ENCODE measurements at places on chromosomes 4 and X.

DNA sequence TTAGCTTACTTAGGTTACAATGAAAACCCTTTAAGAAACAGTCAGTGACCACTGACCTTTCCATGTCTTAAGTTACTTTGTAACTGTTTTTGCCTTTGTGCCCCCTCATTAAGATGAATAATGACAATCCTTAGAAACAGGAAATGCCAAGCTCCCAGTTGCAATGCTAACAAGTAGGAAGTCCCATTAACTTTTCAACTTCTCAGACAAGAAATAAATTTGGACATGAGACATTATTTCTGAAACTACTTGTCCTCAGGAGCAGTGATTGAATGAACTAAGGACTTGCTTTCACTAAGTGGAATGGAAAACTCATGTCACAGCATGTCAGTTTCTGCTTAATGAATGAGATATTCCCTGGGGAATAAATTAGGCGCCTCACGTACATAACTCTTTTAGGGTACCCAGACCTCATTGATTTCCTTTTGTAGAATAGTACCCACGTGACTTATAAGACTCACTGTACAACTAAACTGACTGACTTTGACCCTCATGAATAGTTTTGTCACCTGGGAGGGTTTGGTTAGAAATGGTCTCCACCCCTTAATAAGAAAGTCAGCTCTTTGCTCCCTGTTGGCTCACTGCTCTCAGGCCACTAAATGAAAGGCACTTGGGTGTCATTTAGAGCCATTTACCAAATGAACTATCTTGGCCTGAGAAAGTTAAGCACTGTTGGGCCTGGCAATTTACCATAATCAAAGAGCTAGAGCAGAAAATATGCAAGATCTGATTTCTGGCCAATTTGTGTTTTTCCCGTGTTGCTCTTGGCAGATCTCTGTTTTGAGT lies 383.9 kb downstream of the RPA4 start:
- DNase-seq, result no peak

DNA sequence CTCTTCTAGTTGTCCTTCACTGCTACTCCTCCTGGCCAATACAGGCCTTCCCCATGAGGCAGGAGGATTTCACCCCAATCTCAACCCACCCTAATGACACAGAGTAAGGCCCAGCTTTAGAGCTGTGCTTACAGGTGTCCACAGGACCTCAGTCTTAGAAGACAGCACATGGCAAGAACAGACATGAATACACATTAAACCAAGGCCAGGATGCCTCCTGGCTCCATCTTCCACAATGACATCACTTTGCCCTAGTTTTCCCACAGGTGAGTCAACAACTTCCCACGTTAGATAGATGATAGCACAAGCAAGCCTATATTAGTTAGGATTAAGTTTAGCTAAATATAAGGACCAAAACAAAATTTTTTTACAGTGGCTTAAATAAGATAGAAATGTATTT lies 63.8 kb upstream of the NOCT start:
- DNase-seq, result no peak

DNA sequence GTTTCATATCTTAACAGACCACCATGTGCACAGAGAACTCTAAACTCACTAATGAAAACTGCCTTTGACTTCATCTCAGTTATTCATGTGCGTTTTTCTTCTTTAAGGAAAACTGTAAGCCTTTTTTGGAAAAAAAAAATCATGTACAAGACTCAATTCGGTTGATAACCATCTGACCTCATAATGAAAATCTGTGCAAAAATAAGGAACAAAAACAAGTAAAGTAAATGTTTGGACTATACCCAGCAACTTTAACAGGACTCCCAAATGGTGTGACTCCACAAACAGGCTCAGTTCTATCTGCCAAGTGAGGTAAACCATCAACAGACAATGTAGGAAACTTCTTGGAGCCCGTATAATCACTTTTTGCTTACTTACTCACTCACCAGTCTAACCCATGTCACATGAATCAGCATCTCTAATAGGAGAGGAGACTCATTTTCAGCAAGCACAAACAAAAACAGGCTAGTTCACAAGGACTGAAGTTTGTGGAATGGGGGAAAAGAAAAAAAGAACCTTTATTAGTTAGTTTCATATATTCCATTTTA lies 9.3 kb downstream of the APOO start:
- no peak for DNase-seq

GRCh38 chrX:16524316-16524715 lies 125.6 kb upstream of the S100G start:
- DNase-seq, result no peak

- no peak for DNase-seq
Measured at GRCh38 chrX:1422135-1422465, 30.2 kb upstream of the SLC25A6 start.

DNA sequence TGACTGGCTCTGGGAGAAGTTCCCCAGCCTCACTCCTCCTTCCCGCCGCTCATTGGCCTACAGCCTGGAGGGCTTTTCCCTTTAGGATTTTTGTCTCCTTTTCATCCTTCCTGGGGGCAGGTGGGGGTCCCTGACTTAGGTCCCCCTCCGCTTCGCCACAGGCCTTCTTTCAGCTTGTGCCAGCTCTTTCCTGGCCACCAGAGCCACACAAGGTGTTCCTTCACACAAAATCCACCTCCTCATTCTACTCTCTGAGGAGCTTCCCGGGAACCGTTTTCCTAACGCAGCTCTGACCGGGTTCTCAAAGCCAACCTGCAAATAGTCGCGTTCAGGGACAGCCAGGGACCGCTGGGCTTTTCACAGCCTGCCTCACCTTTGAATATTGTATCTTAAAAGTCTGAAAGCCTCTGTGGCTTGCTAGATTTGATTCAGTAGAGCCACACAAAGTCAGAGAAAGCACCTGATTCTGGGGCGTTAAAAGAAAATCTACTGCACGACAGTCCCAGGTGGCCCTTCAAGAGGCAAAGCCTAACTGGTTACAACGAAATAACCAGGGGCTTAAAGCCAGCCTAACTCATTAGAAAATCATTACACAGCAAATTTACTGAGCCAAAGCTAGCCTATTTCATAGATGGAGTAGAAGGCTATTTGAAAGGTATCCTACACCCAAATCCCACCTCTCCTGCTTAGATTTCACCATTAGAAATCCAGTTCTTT lies 731 bp upstream of the GPC3 start:
- no peak for DNase-seq

DNA sequence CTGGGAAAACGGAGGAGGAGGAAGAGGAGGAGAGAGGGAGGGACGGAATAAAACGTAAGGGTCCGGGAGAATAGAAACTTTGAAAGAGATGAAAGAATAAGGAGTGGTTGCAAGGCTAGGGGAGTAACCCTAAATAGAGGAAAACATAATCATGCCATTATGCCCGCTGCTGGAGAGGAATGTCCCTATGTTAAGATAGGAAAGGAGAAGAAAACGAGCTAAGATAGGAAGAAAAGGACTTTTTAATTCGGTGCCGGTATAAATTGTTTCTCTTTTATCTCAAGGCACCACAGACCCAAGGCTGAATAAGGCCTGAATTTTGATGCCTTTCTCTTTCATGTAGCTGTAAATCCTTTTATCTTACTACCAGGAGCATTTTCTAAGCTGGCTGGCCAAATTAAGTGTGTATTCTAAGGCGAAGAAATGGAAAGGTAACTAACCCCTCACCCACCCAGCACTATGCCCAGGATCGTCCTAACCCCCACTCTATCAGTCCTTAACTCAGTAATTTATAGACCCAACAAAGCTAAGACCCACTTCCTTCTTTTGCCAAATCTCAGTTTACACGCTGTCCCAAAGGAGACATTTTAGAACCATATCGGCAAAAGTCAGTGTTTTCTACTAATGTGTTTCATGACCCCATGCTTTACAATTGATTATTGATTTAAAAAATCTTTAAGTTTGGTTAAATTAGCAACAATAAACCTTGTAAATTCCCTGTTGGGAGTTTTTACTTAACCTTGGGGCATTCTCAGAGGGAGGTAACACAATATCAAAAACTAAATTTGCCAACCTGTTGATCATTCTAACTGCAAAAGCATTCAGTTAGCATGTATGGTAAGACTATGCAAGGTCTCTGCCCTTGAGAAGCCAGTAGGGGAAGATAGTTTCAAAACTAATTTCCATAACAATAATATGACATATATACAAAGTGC lies 1.1 kb upstream of the CUL4B start:
- DNase-seq, result no peak

GRCh38 chrX:46737462-46737861 lies 21.5 kb downstream of the SLC9A7 start:
- no peak for DNase-seq

GRCh38 chr4:52824603-52825459 lies 37.3 kb upstream of the RASL11B start:
- no peak for DNase-seq

DNA sequence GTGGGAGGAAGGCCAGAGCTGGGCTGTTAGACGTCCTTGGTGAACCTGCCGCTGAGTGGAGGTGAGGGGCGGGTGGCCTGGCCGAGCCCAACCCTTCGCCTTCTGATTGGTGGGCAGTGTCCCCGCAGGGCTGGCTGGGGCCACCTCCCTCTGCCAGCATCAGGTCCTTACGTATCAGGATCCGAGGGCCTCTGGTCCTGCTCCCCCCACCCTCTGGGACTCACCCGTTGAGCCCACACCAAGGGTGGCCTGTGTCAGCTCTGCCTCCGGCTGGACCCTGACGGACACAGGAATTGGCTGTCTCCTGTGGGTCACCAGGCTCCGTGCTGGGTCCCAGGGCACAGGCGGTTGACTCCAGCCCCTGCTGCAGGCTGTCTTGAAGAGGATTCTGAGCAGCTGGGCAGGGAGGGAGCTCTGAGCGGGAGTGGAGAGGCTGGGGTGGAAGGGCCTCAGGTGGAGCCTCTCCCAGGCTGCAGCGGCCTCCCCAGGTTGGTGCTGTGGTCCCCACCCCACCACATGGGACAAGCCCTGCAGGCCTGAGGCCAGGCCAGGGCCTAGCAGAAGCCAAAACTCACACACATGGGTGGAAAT lies 58.4 kb upstream of the NKX1-1 start:
- no peak for DNase-seq

GRCh38 chrX:68999931-69000330 lies 165.3 kb downstream of the PJA1 start:
- no peak for DNase-seq

DNA sequence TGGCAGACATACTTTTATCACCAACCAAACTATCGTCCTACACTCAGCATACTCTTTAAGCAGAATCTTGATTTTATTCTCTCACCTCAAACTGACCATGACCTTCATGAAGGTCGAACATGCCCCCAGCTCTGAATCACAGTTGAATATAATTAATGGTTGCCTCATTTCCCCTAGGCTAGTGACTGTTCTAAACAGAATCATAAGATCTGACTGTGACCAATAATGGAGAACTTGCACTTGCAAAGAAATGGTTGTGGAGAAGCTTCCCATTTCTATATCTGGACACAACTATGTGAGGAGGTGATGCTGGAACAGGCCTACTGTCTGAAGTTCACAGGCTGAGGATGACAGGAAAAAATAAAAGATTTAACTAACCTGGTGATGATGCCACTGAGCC lies 85.1 kb downstream of the PDGFC start:
- DNase-seq, result no peak

DNA sequence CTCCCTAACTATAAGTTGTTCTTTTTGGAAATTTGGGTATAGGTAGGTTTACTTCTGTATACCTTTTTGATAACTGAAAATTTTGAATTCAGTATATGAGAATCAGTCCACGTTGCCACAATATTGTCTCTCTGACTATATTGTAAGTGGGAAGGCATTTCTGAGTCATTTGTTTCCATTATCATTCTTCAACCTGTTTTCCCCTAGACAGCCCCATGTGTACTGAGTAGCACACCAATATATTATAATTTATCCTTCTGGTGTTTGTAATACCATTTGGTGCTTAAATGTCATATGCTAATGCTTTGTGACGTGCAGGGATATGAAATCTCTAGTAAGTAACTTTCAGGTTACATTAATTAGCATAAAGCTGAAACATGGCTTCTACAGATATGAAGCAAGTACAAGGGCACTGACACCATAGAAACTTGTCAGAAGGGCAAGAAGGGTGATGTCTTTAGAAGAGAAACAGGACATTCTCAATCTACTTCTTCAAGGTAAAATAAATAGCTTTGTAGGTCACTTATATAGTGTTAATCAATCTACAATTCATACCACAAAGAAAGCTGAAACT lies 27.7 kb downstream of the PAK3 start:
- peak; percentile 48 for DNase-seq

- no peak for DNase-seq
Measured at GRCh38 chr4:768076-768475, 57.9 kb downstream of the CPLX1 start.

DNA sequence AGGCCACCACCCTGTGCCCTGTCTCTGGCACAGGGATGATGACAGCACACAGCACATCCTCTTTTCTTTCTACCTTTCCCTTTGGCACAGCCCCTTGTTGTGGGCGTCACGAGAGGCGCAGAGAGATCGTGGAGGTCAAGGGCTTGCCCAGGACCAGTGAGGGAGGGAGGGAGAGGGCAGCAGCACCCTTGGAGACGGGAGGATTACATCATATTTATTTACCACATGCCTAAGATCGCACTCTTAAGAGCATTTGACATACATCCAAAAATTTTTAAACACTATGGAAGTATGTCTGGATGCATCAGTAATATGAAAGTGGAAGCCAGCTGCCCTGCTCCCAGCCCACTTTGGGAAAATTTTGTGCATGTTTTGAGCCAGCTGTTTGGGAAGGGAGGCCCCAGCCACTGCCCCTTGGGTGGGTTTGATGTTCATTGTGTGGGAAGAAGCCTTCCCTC lies 12.7 kb downstream of the WFS1 start:
- DNase-seq, result no peak

- DNase-seq, result no peak
Measured at GRCh38 chr4:98861100-98861884, 67.6 kb downstream of the EIF4E start.

DNA sequence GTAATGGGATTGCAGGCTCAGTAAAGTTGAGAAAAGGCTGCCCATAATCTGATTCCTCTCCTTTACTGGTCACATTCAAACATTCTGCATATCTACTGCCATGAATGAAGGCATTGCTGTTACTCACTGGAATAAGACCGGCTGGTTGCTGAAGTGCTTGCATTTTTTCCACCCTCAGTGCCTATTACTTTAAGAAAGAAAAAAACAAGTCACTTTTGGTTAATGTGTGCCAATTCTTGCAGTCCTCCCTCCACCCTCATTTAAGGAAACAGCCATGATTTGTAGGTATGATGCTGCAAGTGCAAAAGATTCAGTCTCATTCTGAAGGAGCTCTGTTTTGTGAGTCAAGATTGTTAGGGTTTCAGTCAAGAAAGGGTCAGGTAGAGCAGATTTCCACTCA lies 94.9 kb downstream of the EMCN start:
- DNase-seq, result no peak

DNA sequence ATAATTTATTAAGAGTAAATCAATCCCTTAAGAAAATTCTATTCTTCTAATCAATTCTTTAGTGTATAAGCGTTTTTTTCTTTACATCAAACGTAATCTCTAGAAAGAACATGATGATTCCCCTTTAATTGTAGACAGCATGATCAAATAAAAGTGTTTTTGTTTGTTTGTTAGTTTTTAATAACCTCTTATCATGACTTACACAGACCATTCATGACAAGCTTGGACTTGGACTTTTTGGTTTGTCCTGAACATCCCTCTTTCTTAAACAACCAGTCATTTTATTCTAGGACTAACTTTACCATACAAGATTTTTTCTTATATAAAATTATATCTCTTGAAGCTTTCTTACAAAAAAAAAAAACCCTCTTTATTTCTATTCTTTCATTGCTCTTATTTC lies 344.6 kb upstream of the SPOCK3 start:
- DNase-seq, result no peak
